ENCODE measurements at places on chromosomes 2 and 18. TPM values are rescaled to one million over a fixed set of nuclear protein-coding genes. Genes with fewer than 3 reads are reported as not detected.
A peak's percentile ranks its signal among the peaks of the same experiment; 100 is the strongest.

DNA sequence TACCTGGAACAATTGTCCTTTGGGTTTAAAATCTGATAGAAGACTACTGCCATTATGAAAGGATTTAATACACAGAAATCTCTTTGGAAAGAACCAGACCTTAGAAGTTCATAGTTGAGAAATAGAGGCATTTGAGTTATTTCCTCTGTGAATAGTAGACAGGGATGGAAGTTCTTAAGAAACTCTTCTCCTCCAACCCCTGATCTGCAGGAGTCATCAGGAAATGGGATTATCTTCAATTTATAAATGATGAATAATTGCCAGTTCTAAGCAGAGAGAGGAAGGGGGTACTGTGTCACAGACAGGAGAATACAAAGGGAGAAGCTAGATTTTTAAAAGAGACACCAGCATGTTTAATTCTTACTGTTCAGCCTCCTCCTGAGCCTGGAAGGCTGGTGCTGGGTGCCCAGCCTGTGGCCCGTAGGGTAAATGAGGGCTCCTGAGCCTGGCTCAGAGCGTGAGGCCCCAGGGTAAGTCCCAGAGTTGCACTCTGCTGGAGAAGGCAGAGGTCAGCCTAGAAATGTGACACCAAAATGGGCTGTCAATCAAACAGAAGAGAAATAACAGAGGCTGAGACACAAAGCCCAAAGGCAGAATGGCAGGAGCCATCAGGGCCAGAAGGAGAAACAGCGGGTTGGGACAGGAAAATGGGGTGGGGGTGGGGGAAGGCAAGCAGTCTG, 58.2 kb upstream of the PKDCC start:
- no peak for DNase-seq

DNA sequence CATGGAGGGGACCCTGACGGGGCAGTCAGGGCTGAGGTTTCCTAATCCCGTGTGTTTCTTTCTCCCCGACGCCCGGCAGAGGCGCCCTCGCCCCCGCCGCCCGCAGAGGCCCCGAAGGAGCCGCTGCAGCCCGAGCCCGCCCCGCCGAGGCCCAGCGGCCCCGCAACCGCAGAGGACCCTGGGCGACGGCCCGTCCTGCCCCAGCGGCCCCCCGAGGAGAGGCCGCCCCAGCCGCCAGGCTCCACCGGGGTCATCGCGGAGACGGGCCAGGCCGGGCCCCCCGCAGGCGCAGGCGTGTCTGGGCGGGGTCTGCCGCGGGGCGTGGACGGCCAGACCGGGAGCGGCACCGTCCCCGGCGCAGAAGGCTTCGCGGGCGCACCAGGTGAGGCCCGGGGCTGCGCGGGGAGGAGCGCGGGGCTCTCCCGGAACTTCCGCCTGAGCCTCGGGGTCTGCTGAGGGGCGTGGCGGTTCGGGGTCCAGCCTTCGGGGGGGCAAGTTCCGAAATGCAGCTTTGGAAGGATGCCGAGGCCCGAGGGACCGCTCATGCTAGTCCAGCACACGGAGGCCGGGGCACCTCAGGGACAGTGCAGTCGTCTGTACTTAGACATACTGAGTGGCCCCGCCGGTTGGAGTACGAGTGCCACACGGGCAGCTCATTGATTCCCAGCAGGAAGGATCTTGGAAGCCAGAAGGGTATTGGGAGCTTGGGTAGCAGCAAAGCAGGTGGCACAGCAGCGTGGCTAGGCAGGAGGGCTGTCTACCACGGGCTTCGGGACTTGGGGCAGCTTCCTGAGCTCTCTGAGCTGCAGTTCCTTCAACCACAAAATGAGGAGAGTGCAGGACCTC, 60.1 kb downstream of the EMILIN2 start:
- peak; percentile 18 for DNase-seq

- no peak for DNase-seq
Observed at GRCh38 chr2:27261926-27262298, 935 bp downstream of the SLC30A3 start.

MAL gene
- 0.29 TPM for total RNA-seq

CDH2 gene
- total RNA-seq: 90.6 TPM

All from Daoy (cell line).